Naive thymus-derived CD8-positive, alpha-beta T cell (primary cell): ENCODE measurements at places on chromosomes 7 and 10.

DNA sequence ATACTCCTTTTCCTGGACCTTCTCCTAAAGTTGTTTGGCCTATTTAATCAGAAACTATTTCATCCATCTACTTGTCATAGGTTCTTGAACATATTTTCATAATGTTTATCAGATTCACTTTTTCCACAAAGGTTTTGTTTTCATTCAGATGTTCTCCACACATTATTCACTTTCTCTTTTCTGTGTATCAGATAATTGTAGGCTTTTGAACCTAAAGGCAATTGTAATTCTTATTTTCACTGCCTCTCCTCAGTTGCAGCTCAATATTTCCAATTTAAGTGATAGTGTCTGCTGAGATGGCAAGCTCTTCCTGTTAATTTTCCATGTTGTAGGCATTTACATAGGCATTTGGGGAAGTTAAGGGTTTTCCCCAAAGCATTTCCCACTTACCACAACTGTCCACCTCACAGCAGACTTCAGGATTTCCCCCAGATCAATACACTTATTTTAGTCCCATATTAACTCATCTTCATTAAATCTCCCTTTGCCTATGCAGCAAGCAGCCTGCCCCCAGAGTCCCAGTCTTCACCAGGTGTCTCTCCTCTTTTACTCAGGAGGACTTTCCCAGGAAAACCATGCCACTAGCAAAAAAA is 12.3 kb upstream of the IKZF1 start:
- no peak for DNase-seq

GRCh38 chr10:86344714-86345161 is 21.9 kb downstream of the GRID1 start:
- DNase-seq = no peak

DNA sequence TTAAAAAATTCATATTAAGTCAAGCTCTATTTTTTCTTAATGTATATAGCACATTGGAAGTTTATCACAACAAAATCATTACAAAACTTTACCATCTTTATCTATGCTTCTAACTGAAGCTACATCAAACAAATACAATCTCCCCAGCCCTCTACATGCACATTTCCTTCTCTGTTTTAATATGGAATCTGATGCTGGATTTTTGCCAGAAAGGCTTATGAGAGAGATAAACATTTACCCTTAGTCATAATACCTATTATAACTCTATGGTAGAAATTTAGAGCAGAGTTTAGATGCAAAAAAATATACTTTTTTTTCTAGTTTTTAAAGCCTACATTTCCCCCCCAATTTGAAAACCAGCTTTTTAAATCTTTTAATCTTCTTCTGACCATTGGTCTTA is 1198.6 kb downstream of the GATA3 start:
- DNase-seq = no peak

DNA sequence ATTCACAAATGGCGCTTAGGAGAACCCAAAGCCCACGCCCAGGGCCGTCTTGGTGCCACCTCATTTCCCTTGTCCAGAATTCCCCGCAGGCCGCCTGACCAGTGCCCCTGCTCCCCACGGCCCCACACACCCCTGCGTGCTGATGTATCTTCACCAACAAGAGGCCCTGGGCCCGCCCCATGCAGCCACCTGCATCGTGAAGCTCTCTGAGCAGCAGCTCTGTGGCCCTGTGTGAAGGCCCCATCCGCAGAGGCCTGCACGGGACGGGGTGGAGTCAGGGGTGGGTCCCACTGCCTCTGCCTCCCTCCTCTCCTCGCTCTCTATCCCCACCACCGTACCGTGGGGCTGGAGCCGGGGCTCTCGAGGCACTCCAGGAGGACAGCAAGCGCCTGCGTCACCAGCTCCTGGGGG is 14.7 kb downstream of the BRAT1 start:
- no peak for DNase-seq

DNA sequence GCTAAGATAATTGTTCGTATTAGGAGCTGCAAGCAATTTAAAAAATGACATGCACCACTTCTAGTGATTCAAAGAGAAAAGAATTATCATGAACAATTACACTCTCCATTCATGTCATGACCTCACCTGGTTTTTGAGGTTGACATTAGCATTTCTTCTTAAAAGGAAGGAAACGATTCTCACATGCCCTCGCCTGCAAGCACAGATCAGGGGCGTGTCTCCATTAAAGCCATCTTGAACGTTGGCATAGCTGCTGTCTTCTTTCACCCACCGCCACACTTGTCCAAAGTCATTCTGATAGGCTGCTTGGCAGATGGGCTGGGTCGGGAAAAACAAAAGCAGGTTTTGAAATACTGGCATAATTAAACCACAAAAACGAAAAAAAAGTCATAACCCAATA is 19.9 kb downstream of the ANKRD22 start:
- DNase-seq = peak; percentile 40

DNA sequence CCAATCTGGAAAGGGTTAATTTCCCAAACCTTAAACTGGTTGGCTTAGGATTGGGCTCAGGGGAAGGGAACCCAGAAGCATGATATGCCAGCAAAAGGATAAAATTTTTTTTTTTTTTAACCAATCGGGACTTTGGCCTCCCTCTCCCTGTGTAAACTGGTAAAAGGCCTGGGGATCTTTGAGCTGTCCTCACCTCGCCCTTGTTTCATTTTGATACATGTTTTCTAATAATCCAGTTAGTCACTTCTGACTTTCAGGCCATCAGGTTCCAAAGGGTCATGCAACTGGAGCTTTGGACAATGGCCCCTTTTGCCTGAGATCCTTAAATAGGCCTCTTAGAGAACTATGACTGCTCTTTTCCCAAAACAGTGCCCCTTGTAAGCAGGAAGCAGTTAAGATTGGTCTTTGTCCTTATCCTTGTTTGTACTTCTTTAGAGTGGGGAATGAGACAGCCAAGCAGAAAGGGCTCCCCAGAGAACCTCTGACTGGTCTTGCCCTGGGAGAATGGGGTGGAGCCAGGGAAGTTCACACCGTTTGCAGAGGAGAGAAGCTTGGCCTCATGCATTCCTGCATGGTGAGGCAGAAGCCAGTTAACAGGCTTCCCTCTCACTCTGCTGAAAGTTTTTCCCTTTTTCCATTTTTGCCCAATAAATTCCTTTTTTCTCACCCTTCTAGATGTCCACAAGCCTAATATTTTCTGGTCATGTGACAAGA is 424.2 kb upstream of the CNTNAP2 start:
- no peak for DNase-seq

DNA sequence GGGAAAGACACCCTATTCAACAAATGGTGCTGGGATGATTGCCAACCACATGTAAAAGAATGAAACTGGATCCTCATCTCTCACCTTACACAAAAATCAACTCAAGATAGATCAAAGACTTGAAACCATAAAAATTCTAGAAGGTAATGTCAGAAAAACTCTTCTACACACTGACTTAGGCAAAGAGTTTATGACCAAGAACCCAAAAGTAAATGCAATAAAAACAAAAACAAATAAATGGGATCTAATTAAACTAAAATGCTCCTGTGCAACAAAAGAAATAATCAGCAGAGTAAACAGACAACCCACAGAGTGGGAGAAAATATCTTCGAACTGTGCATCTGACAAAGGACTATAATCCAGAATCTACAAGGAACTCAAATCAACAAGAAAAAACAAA is 504.2 kb upstream of the MBL2 start:
- DNase-seq = no peak

GRCh38 chr10:132827861-132828539 is 42.1 kb upstream of the NKX6-2 start:
- no peak for DNase-seq

DNA sequence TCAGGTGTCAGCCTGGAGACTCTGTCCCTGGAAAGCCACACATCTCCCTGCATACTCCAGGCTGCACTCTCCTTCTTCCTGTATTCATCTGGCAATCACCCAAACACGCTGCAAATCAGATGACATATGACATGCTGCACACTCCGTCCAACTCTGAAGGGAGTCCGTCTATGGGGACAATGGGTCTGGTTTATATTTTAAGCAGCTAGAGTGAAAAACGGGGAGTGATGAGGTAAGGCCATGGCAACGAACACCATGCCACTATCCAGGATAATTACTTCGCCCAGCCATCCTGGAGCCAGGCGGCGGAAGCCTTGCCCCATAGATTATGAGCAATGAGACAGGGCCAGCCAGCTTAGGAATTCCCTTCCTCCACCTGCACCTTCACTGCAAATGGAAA is 140.1 kb downstream of the PLXNA4 start:
- no peak for DNase-seq

DNA sequence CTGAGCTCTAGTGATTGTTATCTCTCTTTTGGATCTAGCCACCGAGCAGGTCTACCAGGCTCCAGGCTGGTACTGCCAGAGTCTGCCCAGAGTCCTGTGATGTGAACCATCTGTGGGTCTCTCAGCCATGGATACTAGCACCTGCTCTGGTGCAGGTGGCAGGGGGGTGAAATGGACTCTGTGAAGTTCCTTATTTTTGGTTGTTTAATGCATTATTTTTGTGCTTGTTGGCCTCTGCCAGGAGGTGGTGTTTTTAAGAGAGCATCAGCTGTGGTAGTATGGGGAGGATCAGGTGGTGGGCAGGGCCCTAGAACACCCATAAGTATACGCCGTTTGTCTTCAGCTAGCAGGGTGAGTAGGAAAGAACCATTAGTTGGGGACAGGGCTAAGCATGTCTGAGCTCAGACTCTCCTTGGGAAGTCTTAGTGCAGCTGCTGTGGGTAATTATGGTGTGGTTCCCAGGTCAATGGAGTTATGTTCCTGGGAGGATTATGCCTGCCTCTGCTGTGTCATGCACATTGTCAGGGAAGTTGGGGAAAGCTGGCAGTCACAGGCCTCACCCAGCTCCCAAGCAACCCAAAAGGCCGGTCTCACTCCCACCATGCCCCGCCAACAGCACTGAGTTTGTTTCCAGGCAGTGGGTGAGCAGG is 81.8 kb downstream of the NPSR1 start:
- no peak for DNase-seq

GRCh38 chr10:21535494-21535965 is 1.5 kb downstream of the MLLT10 start:
- no peak for DNase-seq

GRCh38 chr7:34191771-34192479 is 286.6 kb downstream of the BMPER start:
- no peak for DNase-seq

DNA sequence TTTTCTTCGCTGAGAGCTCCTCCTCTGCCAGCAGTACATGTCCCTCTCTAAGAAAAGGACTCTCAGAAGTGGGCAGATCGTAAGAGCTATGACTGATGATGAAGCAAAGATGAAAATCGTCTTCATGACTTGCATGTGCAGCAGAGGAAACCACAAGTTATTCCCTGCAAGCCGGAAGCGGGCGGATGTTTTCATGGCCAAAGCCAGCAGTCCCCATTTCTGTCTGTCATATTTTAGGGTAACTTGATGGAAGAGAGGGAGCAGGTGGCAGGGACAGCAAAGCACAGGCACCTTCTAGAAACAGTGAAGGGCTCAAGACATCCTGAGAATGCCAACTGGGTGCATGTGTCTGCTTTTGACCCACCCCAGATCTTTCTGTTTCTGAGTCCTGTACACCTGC is 19.9 kb downstream of the KLF6 start:
- no peak for DNase-seq

DNA sequence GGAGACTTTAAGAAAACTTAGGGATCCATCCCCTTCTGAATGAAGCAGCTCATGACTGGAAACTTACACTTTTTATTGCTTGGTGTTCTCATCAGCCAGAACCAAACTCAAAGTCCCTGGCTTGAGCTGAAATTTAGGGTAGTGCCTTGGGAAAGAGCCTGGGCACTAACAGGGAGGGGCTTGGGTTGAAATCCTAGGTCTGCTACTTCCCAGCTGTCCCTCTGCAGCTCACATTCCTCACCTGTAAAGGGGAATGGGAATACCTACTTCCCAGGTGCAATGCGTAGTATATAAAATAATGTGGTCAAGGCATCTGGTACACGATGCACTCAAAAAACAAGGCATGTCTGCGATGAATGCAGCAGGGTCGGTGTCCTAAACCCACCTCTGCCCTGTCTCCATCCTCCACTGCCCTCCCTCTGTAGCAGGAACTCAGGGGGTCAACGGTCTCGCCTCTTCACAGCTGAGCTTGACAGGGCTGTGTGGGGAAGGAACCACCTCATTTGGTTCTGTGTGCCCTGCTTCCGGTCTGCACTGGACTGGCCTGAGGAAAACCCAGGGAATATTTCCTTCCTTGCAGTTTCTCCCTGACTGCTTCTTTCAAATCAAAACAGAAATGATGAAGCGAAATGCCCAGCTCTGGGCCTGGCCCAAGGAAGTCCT is 80.0 kb downstream of the COBL start:
- no peak for DNase-seq

DNA sequence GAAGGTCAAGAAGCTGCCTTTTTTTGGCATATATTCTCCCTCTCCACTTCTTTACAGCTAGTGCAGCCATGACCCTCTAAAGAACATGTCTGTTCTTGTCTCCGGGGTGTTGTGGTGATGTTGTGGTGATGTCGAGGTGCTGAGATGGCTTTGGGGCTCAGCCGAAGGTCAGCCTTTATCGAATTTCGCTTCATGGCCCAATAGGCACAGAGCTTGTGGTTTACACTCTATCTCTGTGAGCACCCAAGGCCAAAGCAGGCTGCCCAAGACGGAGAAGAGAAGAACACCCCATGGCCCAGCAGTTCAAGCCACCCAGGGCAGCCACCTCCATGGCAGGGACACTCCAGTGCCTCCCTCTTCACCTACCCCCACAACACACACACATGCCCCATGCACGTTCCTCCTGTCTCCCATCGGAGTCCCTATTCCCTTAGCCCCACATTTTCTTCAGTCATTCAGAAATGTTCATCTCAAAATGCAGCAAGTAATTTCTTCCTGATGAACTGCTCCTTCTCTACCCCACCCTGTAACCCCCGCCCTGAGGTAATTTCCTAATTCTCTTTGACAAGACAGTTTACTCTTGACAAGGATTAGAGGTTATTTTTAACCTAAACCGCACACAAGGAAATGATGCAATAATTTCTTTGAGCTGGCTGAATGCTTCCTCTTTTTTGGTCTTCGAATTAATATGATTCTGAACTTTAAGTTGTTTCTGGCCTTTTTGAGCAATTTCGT is 18.6 kb upstream of the ADRB1 start:
- DNase-seq = no peak

- DNase-seq = no peak
Observed at GRCh38 chr10:121158988-121159579, 307.9 kb downstream of the WDR11 start.

- DNase-seq = no peak
Observed at GRCh38 chr7:1282679-1283078, 50.0 kb downstream of the UNCX start.

GRCh38 chr10:125472010-125472607 is 210.9 kb downstream of the TEX36 start:
- no peak for DNase-seq

- no peak for DNase-seq
Observed at GRCh38 chr7:44748948-44749731, 493 bp downstream of the ZMIZ2 start.

- no peak for DNase-seq
Observed at GRCh38 chr7:42502022-42502421, 265.0 kb upstream of the GLI3 start.

GRCh38 chr10:63699785-63700613 is 178.8 kb downstream of the REEP3 start:
- no peak for DNase-seq

DNA sequence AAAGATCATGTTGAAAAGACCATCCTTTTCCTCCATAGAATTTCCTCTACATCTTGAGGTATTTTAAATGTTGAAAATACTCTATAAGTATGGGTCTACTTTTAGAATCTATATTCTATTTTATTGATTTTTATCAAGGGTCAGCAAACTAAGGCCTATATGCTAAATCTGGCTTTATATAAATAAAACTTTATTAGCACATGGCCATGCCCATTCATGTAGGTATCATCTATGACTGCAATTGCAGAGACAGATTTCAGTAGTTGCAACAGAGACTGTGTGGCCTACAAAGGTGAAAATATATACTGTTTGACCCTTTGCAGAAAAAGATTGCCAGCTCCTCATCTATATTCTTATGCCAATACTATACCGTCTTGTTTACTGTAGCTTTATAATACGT is 72.7 kb downstream of the TAX1BP1 start:
- no peak for DNase-seq
